NCI-H1048 (cell line): ENCODE measurements at places on chromosomes 4 and X.

- no peak for DNase-seq
Measured at GRCh38 chr4:182492423-182492822, 249.2 kb downstream of the TENM3 start.

DNA sequence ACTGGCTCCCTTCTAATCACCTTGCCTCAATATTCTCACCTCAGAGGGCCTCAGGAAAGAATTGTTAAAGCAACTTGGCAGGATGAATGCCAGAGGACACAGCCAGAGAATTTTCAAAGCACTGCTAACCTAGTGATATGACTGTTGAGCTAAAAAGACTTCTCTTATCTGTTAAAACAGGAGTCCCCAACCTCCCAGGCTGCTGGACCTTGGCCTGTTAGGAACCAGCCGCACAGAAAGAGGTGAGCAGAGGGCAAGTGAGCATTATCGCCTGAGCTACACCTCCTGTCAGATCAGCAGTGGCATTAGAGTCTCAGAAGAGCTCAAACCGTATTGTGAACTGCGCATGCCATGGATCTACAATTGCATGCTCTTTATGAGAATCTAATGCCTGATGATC lies 1.7 kb upstream of the KCNE5 start:
- no peak for DNase-seq

DNA sequence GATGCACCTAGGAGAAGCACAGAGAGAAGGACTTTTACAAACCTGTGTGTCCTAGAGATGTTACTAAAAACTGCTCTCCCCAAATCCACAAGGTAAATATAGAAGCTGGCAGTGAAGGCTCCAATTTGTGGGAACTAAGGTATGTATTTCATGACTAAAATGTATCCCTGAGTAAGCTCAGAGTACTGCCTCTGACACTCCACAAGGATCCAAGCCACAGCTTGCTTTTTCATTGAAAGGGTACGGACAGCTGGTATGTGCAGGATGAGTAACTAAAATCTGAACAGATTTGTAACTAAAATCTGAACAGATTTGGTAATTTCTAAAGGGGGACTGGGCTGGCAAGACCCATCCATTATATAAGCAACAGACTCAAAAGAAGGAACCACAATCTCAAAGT lies 187.6 kb downstream of the DCLK2 start:
- DNase-seq = no peak

- no peak for DNase-seq
Measured at GRCh38 chr4:16801356-16801755, 97.1 kb downstream of the LDB2 start.

- no peak for DNase-seq
Measured at GRCh38 chr4:119518915-119519410, 109.6 kb downstream of the PDE5A start.

DNA sequence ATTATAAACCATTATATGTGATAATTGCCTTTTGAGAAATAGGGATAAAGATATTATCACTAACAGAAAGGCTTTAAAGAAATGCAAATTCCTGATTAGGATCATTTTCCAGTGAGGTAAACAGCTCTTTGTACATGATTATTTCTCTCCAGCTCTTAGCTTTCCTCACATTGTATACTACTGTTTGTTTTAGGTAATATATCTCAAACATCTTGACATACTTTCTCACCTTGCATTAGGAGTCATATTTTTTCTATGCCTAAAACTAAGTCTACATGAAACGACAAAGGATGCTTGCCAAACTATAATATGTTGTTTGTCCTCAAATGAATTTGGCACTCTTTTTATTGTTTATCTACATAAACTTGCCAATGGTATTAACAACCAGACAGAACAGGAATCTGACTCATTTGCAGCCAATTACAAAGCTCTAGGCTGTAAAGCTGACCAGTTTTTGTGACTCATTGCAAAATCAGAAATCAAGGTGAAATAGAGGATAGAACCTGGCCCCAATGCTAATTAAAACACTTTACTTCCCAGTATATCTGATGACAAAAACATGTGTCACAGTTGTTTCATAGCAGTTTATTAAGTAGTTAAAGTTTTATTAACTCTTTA lies 107.0 kb downstream of the IQCM start:
- DNase-seq = no peak

- no peak for DNase-seq
Measured at GRCh38 chrX:69070949-69071650, 94.2 kb downstream of the PJA1 start.

DNA sequence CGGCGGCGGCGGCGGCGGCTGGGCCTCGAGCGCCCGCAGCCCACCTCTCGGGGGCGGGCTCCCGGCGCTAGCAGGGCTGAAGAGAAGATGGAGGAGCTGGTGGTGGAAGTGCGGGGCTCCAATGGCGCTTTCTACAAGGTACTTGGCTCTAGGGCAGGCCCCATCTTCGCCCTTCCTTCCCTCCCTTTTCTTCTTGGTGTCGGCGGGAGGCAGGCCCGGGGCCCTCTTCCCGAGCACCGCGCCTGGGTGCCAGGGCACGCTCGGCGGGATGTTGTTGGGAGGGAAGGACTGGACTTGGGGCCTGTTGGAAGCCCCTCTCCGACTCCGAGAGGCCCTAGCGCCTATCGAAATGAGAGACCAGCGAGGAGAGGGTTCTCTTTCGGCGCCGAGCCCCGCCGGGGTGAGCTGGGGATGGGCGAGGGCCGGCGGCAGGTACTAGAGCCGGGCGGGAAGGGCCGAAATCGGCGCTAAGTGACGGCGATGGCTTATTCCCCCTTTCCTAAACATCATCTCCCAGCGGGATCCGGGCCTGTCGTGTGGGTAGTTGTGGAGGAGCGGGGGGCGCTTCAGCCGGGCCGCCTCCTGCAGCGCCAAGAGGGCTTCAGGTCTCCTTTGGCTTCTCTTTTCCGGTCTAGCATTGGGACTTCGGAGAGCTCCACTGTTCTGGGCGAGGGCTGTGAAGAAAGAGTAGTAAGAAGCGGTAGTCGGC lies 528 bp downstream of the FMR1 start:
- no peak for DNase-seq

DNA sequence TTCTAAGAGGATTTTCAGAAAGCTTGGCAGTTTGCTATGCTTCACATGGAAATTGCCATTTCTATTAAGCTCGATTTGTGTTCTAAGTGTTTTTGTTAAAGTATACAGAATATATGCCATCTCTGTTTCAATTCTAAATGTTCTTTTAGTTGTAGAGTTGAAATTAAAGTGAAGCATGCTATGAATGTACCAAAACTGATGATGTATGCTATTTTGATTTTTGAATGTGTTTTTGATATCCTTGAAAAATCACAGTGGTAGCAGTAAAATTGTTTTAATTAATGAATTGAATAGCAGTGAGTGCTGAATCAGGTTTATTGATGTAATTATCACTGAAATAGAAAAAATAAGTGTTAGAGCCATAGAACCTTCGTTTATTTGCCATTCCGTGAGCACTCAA lies 110.9 kb downstream of the TENM3 start:
- DNase-seq = no peak

- no peak for DNase-seq
Measured at GRCh38 chr4:163610648-163611047, 116.2 kb downstream of the TMA16 start.
